ENCODE measurements at places on chromosomes 11 and 22.

DNA sequence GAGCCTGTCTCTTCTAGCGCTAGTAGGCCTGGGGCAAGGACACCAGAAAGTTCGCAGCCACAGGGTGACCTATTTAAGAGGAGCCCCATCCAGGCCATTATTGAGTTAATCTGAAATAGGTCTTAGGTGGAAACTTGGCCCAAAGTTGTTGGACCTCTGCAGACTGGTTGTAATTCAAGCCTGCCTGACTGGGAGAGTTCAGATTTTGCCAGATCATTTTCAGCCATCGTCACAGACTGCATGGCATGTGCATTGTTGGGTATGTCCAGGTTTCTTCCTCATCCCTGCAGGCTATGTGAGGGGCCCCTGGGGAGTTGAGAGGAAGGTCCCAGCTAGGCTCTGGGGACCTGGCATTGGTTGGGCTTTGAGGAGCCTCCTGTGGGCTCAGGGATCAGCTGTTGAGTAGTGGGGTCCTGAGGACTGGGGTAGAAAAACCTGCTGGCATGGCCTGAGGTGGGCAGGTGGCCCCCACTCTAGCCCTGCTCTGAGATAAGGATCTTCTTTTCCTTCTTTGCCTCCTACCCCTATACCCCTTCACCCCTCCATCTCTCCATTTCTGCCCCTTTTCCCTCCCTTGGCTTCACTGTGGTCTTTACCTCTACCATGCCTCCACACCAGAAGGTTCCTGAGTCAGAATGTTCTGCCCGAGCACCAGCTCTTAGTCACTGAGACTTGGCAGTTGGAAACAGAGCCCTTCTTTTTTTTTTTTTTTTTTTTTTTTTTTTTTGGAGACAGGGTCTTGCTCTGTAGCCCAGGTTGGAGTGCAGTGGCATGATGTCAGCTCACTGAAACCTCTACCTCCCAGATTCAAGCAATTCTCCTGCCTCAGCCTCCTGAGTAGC is 112.7 kb downstream of the MORC2 start:
- DNase-seq, result no peak

DNA sequence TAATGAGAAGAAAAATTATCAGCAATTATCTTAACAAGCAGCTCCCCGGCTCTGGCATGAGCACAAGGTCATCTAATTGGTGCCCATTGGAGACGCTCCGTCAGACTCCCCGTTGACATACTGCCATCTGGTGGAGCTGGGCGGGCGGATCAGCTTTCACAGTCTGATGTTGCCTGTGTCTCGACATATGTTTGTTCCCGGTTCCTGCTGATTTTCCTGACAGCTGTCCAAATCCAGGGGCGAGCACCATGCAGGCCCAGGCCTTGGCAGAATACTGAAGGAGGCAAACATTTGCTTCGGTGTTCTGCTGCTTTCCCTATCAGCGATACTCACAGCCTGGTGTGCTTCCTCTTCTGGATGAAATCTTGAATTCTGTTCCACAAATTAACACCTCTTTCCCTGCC is 43.8 kb upstream of the BARX2 start:
- peak; percentile 10 for DNase-seq

- no peak for DNase-seq
These were observed 103.7 kb downstream of the CD44 start for GRCh38 chr11:35242412-35243242.

- DNase-seq, result no peak
These were observed 3.0 kb downstream of the OR52W1 start for GRCh38 chr11:6202041-6202440.

DNA sequence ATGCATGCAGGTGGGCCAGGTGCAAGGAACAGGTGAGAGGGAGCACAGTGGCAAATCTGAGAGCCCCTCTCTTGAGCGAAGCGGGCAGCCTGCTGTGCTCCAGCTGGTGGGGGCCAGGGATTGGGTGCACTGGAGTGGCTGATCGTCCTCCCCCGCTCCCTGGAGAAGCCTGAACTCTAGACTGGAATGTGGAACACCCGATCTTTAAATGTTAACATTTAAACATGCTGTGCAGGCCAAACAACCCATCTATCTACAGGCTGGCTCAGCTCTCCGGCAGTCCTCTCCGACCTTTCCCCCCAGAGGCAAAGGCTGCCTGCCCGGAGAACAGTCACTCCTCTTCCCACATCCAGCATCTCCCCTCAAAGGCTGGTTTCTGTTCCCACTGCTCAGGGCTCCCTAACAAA is 5.1 kb downstream of the MRGPRF start:
- DNase-seq, result no peak

DNA sequence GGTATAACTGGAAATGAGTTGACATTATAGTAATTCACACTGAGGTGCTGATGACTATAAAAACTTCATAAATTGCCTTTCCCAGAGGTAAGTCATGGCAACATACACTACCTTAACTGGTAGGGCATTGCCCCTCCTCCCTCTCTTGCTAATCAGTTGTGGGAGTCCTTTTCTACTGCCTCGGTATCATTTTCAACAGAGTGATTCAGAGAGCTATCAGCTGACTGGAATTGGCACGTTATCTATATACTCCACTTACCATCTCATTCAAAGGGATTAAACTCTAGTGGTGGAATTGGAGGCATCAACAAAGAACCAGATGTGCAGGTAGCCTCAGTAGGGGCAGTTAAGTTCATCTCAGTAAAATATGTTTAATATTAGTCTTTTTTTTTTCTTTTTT is 8.0 kb upstream of the NUP160 start:
- no peak for DNase-seq

- DNase-seq, result no peak
These were observed 36.7 kb upstream of the AMPD3 start for GRCh38 chr11:10418259-10418949.

GRCh38 chr22:47645450-47645914 is 883.0 kb downstream of the TBC1D22A start:
- no peak for DNase-seq

- DNase-seq, result no peak
These were observed 267.2 kb downstream of the BUD13 start for GRCh38 chr11:116505298-116506262.

DNA sequence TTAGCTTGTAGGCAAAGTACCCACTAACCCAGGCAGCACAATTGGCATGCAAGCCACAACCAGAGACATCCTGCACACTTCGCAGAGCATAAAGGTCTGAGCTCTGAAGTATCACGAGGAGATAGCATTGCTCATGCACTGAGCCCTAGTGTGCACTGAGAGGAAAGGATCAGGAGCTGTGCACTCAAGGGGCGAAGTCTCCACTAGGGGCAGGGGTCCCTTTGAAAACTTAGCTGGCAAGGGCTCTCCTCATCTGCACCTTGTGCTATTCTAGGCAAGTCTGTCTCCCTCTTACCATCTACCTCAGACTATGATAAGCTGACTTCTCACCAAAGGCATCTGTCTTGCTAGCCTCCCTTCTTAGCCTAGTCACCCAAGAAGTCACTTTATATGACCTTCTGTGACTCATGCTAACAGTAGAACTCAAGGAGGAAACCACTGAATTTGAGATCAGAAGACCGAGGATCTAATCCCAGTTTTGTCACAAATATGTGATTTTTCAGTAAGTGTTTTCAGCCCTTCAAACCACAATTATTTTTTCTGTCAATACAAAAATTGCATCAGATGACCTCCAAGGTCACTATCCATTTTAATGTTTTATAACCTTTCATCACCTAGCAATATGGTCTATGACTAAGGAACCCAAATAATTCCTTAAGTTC is 1078.0 kb downstream of the NTM start:
- no peak for DNase-seq

GRCh38 chr11:75219869-75220268 is 20.7 kb upstream of the TPBGL start:
- DNase-seq, result no peak

GRCh38 chr22:26367402-26368245 is 61.4 kb upstream of the ASPHD2 start:
- DNase-seq, result peak; percentile 11

DNA sequence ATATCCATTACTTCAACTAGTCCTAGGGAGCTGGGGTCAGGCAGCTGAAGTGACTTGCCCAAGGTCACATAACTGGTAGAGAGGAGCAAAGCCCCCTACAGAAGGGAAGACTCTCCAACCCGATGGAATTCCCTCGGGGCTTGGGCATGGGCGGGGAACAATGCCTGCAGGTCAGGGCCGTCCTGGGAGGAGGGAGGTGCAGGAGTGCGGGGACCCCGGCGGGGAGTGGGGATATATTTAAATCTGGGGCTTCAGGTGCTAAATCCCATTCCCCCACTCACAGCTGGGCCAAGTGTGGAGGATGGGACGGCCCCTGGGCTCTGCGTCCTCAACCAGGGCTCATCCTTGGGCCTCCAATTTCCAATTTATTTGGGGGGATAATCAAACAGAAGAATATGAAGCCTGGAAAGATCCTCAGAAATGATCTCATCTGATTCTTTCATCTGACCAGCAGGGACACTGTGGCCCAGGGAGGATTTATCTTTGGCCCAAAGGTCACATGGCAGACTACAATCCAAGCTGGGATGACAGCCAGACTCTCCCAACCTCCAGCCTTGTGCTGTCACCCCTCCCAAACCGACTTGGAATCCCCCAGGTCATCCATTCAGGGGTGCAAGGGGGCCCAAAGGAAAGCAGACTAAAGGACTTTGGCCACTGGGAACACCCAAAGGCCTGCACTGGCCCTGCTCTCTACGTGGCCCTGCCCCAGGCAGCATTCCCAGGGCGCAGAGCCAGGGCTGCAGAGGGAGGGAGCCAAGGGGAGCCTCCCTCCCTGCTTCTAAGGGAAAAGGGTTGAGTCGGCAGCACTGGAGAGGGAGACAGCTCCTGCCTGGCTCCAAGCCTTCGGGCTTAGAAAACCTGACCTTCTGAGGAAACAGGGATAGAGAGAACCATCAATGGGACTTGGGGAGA is 8.7 kb upstream of the C1QTNF6 start:
- no peak for DNase-seq

Data from stimulated activated CD4-positive, alpha-beta T cell treated with anti-CD3 and anti-CD28 coated beads, TNF-alpha, amount 100 ng/mL, for 1 hour (primary cell).